ENCODE measurements at places on chromosomes 5 and 9. TPM values are rescaled to one million over a fixed set of nuclear protein-coding genes. Genes with fewer than 3 reads are reported as not detected.

Gene PLAC8L1
- total RNA-seq: not detected

GRCh38 chr5:157046041-157046440 lies 12.9 kb downstream of the HAVCR1 start:
- no peak for DNase-seq

- DNase-seq: no peak
Measured at GRCh38 chr5:110304176-110304575, 422.3 kb downstream of the TMEM232 start.

DNA sequence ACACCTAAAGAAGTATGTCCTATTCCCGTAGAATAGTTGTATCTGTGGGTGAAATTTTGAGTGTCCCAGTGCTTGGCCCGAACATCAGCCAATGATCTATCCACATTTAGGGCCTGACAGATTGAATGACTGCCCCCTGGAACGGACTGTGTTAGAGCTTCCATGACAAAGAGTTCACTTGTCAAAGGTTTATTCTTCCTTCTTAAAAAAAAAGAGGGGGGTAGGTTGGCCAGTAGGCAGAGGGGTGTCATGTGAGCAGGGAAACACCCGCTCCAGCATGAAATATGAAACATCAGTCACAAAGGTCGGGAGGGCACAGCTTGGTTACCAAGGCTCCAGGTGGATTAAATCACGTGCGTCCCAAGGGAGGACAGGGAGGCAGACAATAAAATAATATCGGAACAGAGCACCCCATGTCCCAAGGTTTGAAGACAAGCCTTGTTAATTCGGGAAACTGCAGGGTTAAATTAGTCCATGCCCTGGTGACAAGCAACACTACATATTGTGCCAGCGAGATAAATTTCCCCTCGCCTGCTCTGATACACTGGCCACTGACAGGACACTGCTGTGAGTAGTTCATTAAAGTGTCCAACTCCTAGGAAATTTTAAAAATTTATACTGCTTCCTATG lies 401.2 kb downstream of the IRX1 start:
- DNase-seq: no peak

GRCh38 chr5:171453056-171453725 lies 33.7 kb downstream of the FGF18 start:
- no peak for DNase-seq
